ENCODE measurements at places on chromosomes 12 and 14. TPM values are rescaled to one million over a fixed set of nuclear protein-coding genes. Genes with fewer than 3 reads are reported as not detected.

DNA sequence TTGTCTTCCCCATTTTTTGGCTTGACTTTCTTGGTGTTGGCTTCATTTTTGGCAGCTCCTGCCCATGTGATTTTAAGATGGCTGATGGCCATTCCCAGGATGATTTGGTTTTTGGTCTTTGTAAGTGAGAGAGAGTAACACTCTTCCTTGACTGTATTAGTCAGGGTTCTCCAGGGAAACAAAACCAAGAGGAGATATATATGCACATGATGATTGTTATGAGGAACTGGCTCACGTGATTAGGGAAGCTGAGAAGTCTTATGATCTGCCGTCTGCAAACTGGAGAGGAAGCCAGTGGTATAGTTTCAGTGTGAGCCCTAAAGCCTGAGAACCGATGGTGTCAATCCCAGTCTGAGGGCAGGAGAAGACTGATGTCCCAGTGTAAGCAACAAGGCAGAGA is 146.6 kb downstream of the NRXN3 start:
- DNase-seq: no peak

GRCh38 chr14:101109347-101109638 is 205.8 kb upstream of the RTL1 start:
- peak; percentile 3 for DNase-seq

The PPP1R36 gene
- total RNA-seq: 2.7 TPM

The AEBP2 gene
- total RNA-seq: 24.7 TPM

The GPR135 gene
- 5.5 TPM for total RNA-seq

The AMN gene
- total RNA-seq: 0.95 TPM

The ESPL1 gene
- total RNA-seq: 0.88 TPM

DNA sequence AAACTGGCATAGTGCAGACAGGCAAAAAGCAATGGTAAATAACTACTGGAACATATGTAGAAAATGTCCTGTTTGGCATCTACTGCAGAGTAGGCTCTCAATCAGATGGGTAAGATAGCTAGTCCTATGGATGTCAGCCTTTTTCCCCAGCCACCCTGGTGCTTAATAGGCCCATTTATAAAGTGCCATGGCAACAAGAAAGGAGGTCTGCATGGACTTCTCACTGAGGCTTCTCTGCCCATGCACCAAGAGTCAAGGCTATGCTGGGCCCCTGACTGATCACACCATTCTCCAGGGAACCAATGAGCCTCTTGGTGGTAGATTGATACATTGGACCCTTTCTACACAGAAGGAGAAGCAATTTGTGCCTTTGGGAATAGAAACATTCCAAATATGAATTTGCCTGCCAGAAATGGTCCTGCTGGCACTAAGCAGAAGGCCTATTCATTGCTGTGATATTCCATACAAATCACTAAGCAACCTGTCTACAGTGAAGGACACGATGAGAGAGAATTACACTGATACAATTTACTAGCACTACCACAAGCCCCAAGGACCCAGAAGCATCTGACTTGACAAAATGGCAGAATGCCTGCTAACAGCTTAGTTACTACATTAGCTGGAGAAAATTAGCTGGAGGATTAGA is 43.8 kb downstream of the RESF1 start:
- DNase-seq: no peak

The RTL1 gene
- total RNA-seq: not detected

The RPGRIP1 gene
- total RNA-seq: 0.79 TPM

DNA sequence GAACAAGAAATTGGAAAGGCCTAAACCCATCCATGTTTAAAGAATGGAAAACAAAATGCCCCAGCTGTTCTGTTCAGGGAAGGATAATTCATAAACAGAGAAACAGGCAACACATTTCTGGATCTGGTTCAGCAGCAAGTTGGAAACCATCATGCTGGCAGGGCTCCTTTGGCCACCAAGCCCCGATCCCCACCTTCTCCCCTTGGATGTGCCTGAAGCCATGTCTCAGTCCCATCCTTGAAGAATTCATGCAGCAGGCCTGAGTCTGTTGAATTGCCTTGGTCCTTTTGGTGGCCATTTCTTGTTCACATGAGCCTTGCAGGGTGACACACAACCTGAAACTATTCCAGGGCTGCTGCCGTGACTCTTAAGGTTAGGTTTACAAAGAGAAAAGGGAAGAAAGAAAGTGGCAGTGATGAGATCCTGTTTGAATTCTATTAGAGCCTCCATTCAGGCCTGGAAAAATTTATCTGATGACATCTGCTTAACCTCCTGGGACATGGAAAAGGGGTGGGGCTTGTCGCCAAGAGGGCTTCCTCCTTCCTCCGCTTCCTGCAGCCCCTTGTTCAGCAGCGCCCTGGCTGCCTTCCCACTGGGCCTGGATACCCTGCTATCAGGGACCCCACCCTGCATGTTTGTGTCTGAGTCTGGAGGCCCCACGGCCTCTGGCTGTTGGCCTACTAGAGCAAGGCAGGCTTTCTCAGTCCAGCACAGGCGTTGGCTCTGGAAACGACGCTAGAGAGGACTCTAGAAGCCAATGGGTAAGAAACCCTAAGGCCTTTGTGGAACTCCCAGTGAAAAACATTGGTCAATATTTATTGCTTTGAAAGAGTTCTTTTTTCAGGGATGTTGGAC is 341.9 kb downstream of the C12orf75 start:
- DNase-seq: no peak

- peak; percentile 46 for DNase-seq
Measured at GRCh38 chr12:14256555-14257169, 108.8 kb upstream of the ATF7IP start.

- no peak for DNase-seq
Measured at GRCh38 chr12:119877639-119877948, 474 bp upstream of the CIT start.

DNA sequence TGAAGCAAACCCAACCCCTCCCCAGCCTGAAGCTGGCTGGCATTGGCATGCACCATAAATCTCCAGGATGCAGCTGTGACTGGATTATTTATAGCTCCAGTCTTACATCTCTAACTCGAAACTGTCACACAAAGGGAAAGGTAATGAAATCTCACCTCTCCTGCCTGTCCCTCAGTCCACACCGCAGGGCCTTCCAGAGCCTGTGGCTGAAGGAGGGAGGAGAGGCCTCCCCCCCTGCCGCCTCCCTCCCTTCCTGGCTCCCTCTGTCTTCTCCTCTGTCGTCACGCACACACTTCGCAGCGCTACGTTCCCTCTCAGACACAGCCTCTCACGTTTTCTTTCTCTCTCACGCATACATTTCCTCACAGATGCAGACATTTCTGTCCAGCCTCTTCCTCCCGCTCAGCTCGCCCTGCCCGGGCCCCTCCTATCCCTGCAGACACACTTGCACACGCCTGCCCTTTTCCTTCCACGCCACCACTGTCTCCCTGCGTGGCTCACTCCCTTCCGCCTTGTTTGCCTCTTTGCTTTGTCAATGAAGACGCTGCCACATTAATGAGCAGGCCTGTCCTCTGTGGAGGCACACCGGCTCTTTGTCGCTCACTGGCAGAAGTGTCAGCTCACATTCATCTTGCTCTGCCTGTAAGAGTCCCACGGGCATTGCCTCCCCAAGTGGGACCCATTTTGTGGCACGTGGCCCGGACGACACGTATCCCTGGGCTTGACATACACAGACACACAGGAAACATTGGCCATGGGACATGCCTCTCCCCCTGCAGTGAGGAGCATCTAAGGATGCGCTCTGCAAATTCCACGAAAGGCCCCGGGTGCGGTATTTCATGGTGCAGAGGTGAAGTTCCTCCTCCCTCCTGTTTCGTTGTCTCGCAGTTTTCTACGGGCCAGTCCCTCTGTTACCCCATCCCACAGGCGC is 27.9 kb downstream of the IRF2BPL start:
- DNase-seq: no peak

DNA sequence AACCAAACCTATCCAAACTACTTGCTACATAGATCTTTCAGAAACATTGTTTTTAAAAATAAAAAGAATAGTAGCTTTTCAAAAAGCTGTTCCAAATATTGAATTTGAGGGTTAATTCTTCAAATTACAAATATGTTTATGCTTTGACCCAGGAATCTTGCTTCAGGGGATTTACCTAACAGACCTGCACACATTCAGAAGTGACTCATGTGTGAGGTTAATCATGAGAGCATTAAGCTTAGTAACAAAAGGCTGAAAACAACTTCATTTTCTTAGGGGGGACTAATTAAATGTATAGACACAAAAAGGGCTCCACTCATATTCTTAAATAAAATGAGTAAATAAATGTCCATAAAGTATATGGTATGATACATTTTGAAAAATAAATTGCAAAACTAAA is 672.4 kb upstream of the FLRT2 start:
- no peak for DNase-seq

The ESRRB gene
- not detected for total RNA-seq

DNA sequence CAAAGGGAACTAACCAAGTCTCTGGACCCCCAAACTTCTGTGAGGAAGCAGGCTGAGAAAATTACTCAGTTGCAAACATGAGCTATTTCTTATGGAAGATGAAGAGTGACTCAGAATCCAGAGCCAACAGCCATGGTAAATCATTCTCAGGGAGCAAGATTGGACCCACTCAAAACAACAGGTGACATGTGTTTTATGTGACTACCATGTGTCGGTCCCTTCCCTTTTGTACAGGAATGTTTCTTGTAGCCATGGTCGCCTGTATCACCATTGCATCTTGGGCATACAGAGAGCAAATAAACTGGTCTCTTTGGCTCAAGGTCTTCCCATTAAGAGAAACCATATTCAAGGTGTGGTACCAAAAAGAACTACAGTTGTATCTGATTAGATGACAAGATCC is 75.4 kb upstream of the COCH start:
- no peak for DNase-seq

The FITM1 gene
- 2.8 TPM for total RNA-seq

DNA sequence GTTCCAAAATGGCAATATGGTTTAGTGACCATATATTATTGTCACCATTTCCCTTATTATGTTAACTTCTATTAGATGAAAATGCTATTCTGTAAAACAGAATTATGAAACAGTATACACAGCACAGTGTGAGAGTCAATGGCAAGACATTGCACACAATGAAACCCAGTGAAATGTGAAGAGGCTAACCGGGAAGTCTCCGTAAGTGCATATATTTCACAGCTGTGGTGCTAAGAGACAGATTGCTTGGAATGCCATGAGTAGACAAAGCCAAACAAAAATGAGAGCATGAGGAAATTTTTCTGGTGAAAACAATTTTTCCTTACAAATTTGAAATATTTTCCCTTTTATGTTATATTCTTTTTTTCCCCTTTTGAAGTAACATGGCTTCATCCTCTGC is 49.4 kb downstream of the DYRK2 start:
- DNase-seq: no peak

DNA sequence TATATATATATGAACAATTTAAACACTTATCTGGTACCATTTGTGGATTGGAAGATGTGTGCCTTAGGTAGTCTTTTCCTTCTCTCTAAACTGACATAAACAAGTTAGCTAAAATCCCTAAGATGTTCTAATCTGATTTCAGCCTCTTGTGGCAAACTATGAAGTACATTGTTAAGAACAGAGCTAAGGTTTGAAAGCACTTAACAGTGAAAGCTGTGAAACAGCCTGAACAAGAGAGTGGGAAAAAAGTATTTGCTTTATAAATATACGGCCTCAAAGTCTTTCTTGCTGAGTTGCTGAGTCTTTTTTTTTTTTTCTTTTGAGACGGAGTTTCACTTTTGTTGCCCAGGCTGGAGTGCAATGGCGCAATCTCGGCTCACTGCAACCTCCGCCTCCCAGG is 53.7 kb upstream of the PELI2 start:
- no peak for DNase-seq

The CELA1 gene
- not detected for total RNA-seq

- DNase-seq: no peak
Measured at GRCh38 chr12:67599691-67600090, 48.9 kb upstream of the DYRK2 start.

DNA sequence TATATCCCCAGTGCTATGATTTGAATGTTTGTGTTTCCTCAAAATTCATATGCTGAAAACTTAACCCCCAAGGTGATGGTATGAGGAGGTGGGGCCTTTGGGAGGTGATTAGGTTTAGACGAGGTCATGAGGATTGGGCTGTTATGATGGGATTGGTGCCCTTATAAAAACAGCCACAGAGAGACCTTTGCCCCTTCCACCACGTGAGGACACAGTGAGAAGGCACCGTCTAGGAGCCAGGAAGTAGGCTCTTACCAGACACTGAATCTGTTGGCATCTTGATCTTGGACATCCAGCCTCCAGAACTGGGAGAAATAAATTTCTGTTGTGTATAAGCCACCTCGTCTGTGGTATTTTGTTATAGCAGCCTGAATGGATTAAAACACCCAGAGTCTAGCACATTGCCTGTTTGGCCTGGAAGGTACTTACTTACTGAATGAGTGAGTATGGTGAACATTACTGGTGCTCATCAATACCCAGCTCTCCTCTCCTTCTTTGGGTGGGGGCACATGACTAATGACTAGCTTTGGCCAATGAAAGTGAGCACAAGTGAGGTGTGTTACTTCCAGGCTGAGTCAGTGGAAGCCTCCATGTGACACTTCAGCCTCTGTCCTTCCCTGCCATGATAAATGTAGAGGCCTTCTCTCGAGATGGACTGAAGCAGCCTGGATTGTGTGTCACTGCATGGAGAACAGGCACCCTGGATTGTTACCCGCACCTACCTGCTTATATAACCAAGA is 72.4 kb upstream of the CHST11 start:
- no peak for DNase-seq

GRCh38 chr14:20772650-20773049 is 4.4 kb downstream of the EDDM3B start:
- DNase-seq: no peak

DNA sequence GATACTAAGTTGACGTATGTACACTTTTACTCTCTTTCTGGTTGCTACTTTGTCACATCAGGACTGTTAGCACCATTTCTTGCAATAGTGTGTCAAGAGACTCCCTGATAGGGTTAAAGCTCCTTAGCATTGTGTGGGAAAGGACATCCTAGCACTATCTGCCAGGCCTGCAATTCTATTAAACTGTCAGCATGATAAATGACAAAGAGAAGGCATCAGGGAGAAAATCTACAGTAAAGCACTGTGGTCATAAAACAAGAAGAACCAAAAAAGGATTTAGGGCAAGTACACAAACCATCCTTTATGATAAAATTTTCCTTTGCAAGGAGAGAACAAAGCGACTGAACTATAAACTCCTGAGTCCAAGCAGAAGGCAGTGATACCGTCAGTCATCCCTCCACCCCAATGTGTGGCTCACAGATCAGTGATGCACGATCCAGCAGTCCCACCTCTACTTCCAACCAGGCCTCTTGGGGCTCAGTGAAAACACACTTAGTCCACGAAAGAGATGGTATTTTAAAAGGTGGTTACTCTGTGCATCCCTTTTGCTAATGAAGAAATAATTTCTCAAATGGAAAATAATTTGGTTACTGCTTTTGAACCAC is 31.4 kb upstream of the SLC35F4 start:
- no peak for DNase-seq

The CLEC4A gene
- total RNA-seq: 0.46 TPM
